ENCODE measurements at places on chromosomes 3 and 15.

DNA sequence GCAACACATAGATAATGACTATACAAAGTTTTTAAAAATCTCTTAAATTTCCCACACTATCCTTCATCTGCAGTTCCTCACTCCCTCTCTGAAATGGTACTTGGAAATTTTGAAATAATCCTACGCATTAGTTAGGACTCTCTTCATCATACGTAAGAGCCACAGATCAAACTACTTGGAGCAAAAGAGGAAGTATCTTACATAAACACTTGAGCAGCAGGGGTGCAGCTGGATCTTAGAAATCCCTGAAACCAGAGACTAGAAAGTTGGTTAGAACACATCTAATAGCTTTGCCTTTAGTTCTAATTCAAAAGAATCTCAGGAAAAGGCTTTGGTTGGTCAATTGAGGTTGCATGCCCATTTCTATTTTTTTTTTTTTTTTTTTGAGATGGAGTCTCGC lies 38.8 kb upstream of the ZNF445 start:
- DNase-seq, result no peak

DNA sequence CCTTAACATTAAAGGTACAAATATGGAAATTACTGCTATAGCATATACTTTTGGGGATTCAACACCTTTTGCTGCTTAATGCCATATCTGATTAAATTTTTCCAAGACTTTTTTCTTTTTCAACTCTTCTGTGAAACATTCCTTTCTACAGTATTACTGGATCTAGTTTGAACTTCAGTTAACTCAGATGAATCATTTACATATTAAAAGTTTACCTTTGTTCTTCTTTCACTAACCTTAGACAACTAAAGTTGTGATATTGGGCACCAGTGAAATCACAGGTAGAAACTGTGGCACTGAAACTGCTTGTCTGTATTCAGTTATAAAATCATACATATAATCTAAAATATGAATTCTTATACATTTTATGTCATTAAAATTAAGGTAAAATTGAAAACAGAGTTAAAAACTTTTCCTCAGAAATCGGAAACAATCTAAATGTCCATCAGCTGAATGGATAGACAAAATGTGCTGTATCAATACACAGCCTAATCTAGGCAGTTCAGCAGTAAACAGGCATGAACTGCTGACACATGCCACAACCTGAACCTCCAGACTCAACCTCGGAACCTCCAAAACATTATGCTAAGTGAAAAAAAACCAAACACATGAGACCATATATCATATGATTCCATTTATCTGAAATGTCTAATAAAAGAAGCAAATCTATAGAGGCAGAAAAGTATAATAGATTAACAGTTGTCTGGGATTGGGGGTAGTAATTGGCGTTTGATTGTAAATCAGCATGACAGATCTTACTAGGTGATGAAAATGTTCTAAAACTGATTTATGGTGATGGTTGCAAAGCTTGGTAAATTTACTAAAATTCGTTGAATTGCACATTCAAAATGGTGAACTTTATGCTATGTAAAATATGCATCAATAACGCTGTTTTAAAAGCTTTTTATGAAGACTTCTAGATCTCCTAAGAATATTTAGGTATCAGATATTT lies 50.0 kb downstream of the PPARG start:
- no peak for DNase-seq

GRCh38 chr3:13332158-13332557 lies 88.0 kb downstream of the NUP210 start:
- DNase-seq, result peak; percentile 90

DNA sequence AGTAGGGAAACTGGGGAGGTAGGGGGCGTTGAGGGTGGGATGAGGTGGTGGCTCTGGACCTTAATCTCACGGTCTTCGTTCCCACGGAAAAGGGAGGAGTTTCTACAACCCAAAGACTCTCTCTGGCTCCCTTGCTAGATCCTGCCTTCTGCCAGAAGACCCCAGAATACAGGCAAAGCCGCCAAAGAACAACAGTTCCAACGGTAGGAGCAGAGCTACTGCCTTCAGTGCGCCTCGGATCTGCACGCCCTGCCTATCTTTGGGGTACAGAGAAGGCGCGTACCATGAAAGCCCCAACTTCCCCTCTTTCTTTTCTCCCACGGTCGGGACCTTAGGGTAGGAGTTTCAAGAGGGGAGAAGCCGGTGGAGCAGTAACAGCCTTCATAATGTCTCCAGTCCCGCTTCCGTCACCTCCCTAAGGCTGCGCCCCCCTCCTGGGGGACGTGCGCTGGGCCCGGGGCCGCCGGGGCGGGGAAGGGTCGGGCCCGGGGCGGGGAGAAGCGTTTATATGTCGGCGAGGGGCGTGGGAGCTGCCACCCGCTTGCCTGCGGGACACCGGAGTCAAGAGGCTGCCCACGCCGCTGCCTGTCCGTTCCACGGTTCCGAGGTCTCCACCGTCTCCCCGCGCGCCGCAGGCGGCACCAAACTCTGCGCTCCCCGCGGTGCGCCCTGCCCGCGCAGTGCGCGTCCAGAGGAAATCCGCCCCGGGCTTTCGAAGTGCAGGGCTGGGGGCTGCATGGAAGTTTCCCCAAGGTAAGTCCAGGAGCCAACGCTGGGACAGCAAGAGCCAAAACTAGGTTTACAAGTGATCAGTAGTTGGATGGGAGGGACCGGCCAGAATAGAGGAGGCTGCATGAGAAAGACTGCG lies at the start of gene COL6A6:
Gene COL6A6 (plus strand): TSS at position 533 of the 868 bp plus-strand sequence. CDS start 43,188 bp downstream, outside the sequence.
- DNase-seq, result no peak

GRCh38 chr3:179695672-179696313 lies 43.0 kb downstream of the USP13 start:
- no peak for DNase-seq

DNA sequence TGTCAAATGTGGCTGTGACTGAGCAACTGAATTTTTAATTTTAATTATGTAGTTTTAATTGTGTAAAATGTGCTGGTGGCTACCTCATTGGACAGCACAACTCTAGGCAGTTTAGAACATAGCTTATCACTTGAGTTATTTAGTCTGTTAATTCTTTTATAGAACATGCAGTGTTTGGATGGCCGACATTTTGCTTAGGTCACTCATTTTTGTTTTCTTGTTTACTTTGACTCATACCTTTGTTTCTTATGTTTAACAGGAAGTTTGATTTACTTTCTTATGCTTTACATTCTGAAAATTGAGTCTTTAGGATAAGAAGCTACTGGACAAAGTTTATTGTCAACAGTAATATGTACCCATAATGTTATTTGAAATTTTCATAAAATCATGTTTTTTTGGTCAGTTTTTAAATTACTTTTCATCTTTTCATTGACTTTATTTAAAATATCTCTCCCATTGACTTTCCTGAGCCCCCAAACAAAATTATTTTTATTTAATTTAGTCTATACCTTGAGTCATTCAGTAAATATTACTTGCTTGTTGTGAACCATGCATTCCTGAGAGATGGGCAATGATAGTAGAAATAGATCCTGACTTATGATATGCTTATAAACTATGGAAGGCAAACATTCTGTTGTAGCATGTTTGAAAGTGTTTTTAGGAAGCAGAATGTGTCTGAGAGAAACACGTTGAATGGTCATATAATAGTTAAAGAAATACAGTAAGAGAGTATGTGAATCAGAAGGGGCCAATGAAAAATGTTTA lies 60.6 kb downstream of the TCF12 start:
- DNase-seq, result no peak

DNA sequence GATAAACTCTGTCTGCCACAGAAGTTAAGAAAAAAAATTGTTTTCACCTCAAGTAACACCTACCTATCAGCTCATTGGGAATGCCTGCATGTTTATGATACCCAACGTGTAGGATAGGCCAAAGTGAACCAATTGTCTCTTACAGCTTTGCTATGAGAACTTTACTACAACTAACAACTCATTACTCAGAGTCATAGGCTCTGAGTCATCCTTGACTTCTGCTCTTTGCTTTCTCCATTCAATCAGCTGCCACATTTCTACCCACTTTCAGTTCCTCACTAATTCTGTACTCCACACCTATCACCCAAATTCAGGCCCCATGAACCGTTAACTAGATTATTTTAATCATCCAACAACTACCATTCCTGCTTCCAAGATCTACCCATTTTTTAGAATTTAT lies 843.9 kb downstream of the TUSC7 start:
- DNase-seq, result peak; percentile 13
